H1 (cell line): ENCODE measurements at places on chromosomes 5 and 9. TPM values are rescaled to one million over a fixed set of nuclear protein-coding genes. Genes with fewer than 3 reads are reported as not detected.

The PCDHB4 gene
- polyA plus RNA-seq = 1.3 and 2.0 TPM in 2 replicates

The WDR38 gene
- not detected in 2 replicates for polyA plus RNA-seq

- DNase-seq = peak; percentile 46
- H3K27me3 ChIP-seq = no peaks in the 10 kb centered on the region
- peak overlapping the region; percentile 93 for H3K27ac ChIP-seq
- H3K36me3 ChIP-seq = no peaks in the 10 kb centered on the region
- peak overlapping the region; percentile 89 for H3K4me3 ChIP-seq
These were observed 398 bp downstream of the RAPGEF6 start for GRCh38 chr5:131634666-131634995.

DNA sequence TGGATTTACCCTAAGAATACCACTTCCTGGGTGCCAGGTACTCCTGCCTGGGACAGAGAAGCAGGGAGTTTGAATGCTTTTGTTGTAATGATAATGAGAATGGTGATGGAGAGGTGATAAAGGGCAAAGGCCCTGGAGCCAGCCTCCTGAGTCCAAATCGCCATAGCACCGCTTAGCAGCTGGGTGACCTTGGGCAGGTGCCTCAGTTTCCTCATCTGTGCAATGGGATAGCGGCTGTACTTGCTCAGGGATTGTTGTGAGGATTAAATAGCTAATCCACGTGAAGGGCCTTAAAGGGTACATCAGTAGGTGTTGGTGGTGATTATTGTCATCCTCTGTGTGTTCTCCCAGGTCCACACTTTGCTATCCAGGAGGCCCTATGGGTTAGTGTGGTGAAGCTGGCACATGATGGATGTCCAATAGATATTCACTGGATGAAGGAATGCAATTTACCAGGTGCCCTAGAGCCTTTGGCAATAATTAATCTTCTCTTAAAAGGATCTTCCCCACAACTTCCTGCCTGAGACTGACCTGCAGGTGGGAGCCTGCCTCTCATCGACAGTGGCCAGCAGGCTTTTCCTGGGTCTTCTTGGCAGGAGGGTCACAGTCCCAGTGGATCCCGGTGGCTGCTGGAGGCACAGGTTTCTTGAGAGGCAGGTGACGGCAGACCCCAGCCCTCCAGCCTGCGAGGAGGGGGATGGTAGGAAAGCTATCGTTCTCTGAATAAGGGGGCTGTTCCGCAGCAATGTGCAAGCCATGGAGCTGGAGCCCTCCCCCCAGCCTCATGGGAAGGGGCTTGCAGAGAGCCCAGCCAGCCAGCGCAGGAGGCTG, 160.2 kb downstream of the MACROH2A1 start:
- H3K36me3 ChIP-seq = no peaks in the 10 kb centered on the region
- H3K27ac ChIP-seq = no peak overlapping the region; the same call in 1 of the 2 replicates
- no peaks in the 10 kb centered on the region for H3K27me3 ChIP-seq

GRCh38 chr5:157640406-157641066, 11.7 kb downstream of the SOX30 start:
- H3K4me1 ChIP-seq = peaks cover 4% of the 10 kb centered on the region; the same call in 1 of the 2 replicates
- H3K36me3 ChIP-seq = no peaks in the 10 kb centered on the region
- no peak for DNase-seq
- H3K27ac ChIP-seq = no peak overlapping the region

- DNase-seq = no peak
- H3K4me3 ChIP-seq = no peak overlapping the region
- H3K27ac ChIP-seq = no peak overlapping the region
- H3K4me1 ChIP-seq = no peaks in the 10 kb centered on the region
- no peaks in the 10 kb centered on the region for H3K27me3 ChIP-seq
- H3K36me3 ChIP-seq = no peaks in the 10 kb centered on the region
These were observed 225.3 kb downstream of the MCTP1 start for GRCh38 chr5:95059636-95060035.

DNA sequence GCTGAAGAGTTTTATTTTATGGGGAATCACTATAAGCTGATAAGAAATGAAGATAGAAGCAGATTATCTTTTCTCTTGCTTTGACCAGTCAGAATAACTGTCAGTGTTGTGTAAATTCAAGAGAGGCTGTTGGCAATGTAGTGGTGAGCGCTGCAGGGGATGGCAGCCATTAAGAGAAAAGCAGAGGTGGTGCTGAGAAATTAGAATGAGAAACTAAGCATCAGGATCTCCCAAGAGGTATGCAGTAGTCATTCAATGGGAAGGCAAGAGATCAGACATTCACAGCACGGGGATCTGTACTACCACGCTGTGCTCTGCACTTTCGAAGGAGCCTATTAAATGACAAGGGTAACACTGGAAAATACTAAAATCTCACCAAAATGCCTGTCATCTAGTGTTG, 768.5 kb upstream of the ACO1 start:
- H3K4me1 ChIP-seq = no peaks in the 10 kb centered on the region
- H3K27me3 ChIP-seq = no peaks in the 10 kb centered on the region
- no peak overlapping the region for H3K4me3 ChIP-seq
- no peaks in the 10 kb centered on the region for H3K36me3 ChIP-seq

DNA sequence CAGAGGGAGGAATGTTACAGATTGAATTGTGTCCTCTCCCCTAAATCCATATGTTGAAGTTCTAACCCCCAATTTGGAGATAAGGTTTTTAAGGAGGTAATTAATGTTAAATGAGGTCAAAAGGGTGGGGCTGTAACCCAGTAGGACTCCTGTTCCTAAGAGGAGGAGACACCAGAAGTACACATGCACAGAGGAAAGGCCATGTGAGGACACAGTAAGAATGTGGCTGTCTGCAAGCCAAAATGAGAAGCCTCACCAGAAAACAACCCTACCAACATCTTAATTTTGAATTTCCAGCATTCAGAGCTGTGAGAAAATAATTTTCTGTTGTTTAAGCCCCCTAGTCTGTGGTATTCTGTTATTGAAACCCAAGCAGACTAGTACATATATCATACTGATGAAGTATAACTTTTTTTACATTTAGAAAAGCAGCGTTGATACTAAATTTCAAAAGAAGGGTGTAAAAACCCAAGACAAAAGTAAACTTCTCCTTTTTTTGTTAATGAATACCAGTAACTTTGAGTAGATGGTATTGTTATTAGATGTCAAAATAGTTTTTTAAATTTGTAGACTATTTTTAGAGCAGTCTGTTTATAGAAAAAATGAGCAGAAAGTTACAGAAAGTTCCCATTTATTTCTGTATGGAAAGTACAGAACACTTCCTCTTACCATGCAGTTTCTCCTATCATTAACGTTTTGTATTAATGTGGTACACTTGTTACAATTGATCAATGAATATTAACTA, 25.1 kb downstream of the RNF180 start:
- H3K4me1 ChIP-seq = no peaks in the 10 kb centered on the region
- H3K4me3 ChIP-seq = no peak overlapping the region
- DNase-seq = no peak
- H3K27ac ChIP-seq = no peak overlapping the region

- H3K4me3 ChIP-seq = no peak overlapping the region
- no peaks in the 10 kb centered on the region for H3K27me3 ChIP-seq
- peaks cover 3% of the 10 kb centered on the region; the same call in 1 of the 2 replicates for H3K4me1 ChIP-seq
- no peak for DNase-seq
These were observed 21.5 kb downstream of the SARDH start for GRCh38 chr9:133716564-133717112.

GRCh38 chr5:128402506-128402905, 135.5 kb downstream of the FBN2 start:
- H3K36me3 ChIP-seq = no peaks in the 10 kb centered on the region
- H3K27me3 ChIP-seq = no peaks in the 10 kb centered on the region
- no peak overlapping the region for H3K27ac ChIP-seq
- no peaks in the 10 kb centered on the region for H3K4me1 ChIP-seq

GRCh38 chr9:131641618-131642495, 96.5 kb downstream of the PRRT1B start:
- no peak overlapping the region for H3K27ac ChIP-seq
- DNase-seq = no peak
- no peak overlapping the region for H3K4me3 ChIP-seq
- H3K4me1 ChIP-seq = peaks cover 4% of the 10 kb centered on the region

DNA sequence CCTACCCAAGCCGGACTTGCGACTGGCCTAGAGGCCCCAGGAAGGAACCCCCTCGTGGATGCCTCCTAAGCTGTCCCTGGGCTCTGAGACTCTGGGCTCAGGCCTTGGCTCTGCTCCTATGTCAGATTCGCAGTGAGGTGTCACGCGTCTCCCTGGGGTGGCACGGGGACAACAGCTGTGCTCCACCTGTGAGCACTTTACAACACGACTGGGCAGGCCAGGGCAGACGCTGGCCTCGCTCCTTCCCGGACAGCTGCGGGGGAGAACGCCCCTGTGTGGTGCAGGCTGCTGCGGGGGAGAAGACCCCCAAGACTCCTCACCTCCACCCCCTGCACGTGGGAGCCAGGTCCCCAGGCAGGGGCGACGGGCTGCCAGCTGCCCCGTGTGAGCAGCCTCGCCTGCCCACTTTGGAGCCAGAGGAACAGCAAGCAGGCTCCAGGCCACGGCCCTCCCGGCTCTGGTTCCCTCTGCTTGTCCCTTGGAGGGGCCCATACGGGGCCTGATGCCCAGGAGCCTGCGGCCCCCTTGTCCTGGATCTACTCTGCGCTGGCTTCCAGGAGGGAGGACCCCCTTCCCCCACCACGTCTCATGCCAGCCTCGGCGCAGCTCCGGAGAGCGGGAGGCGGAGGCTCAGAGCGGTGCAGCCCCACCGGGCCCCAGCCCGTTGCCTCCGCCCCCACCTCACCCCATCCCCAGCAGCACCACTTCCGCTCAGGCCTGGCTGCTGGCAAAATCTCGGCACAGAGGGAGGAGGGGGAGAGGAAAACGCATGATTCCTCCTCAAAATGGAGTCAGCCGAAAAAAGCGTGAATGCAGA, 36.0 kb downstream of the SARDH start:
- H3K4me3 ChIP-seq = no peak overlapping the region
- DNase-seq = no peak

- no peak for DNase-seq
- no peaks in the 10 kb centered on the region for H3K36me3 ChIP-seq
- H3K27me3 ChIP-seq = no peaks in the 10 kb centered on the region
- H3K4me3 ChIP-seq = no peak overlapping the region
- H3K4me1 ChIP-seq = peaks cover 5% of the 10 kb centered on the region; the same call in 1 of the 2 replicates
- H3K27ac ChIP-seq = no peak overlapping the region
These were observed 149.0 kb downstream of the SSBP2 start for GRCh38 chr5:81601919-81602318.

GRCh38 chr9:134412298-134412711, 86.0 kb downstream of the RXRA start:
- no peaks in the 10 kb centered on the region for H3K4me1 ChIP-seq
- H3K4me3 ChIP-seq = no peak overlapping the region
- no peak overlapping the region for H3K27ac ChIP-seq

DNA sequence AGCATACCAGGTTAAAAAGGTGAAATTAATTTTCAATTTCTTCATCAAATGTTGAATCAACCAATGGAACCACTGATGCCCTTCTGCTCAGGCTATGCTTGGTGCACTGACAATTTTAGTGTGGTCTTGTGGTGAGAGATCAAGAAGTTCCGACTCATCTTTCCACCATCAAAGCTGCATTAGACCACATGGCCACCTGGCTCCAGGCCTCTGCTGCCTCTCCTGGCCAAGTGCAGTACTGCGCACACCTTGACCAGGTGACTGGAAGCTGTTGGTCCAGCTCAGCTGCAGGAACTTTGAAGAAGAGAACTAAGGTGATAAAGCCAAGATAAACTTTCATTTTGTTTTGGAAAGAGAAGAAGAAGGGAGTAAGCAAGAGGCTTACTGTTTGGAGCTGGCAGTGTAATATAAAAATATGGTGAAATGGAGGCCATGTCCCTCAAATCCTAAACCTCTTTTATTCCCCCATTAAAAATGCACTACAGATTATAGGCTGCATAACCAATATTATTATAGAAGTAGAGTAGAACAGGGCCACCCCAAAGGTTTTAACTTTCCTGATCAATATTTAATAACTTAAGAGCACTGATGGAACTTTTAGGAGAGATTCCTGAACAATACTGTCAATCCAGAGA, 315.5 kb upstream of the C9orf72 start:
- no peaks in the 10 kb centered on the region for H3K36me3 ChIP-seq
- H3K27me3 ChIP-seq = no peaks in the 10 kb centered on the region
- H3K27ac ChIP-seq = no peak overlapping the region
- no peak overlapping the region for H3K4me3 ChIP-seq

DNA sequence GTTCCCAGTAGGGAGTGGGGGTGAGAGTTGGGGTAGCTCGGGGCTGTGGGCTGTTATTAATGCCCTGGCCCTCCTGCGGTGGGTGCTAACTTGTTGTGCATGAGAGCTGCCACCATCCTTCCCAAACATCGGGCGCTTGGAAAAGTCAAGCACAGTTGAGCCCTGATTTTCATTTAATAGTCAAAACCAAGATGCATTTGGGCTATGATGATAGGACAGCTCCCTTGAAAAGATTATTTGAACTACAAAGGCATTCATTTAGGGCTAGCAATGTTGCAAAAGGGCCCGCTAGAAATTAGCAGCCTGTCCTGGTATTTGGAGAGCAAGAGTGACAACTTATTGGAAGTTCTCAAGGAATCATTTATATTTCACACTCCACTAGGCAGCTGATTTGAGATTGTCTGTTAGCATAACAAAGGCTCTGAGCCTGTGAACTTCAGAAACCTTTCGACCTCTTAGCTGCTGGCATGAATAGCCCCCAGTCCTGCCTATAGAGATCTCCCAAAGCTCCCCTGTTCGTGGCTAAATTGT, 128.2 kb upstream of the TMEM161B start:
- H3K27me3 ChIP-seq = no peaks in the 10 kb centered on the region; the same call in 1 of the 2 replicates
- peaks cover 9% of the 10 kb centered on the region for H3K4me1 ChIP-seq
- no peak for DNase-seq

DNA sequence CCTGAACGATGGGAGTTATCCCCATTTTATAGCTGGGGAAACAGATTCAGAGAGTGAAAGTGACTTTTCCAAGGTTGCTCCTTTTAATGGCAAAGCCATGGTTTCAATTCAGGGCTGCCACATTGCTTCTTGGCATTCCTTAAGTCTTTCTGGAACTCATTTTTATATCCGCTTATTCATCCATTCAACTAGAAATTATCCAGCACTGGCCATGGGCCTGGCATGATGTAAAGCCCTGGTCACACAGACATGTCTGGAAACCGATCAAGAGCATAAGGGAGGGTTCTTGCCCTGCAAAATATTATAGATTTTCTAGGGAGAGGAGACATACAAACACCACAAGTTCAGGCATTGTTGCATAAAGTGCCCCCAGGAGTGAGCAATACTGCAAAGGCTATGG, 43.0 kb upstream of the COL15A1 start:
- H3K36me3 ChIP-seq = no peaks in the 10 kb centered on the region
- no peaks in the 10 kb centered on the region for H3K4me1 ChIP-seq

GRCh38 chr9:91211414-91211813, 150.3 kb downstream of the AUH start:
- H3K36me3 ChIP-seq = no peaks in the 10 kb centered on the region
- H3K4me3 ChIP-seq = no peak overlapping the region
- H3K27me3 ChIP-seq = no peaks in the 10 kb centered on the region
- no peak overlapping the region for H3K27ac ChIP-seq

- no peak for DNase-seq
- H3K27me3 ChIP-seq = peaks cover 5% of the 10 kb centered on the region; the same call in 1 of the 2 replicates
- no peak overlapping the region; the same call in 1 of the 2 replicates for H3K4me3 ChIP-seq
These were observed 1.7 kb downstream of the ADAMTS16 start for GRCh38 chr5:5141625-5142525.

DNA sequence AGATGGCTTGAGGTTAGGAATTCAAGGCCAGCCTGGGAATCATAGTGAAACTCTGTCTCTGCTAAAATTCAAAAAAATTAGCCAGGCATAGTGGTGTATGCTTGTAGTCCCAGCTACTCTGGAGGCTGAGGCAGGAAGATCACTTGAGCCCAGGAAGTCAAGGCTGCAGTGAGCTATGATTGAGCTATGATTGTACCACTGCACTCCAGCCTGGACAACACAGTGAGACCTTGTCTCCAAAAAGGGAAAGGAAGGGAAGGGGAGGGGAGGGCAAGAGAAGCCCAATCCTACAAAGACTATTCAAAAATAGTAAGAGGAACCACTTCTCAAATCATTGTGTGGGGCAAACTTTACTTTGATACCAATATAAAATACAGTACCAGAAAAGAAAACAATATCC, 11.2 kb downstream of the SEMA4D start:
- no peaks in the 10 kb centered on the region for H3K36me3 ChIP-seq
- no peak overlapping the region for H3K27ac ChIP-seq
- peaks cover 24% of the 10 kb centered on the region for H3K4me1 ChIP-seq
